Inflammatory macrophage (primary cell): ENCODE measurements at places on chromosomes 2 and 18.

GRCh38 chr18:34221971-34222306 is 2.8 kb downstream of the NOL4 start:
- DNase-seq, result no peak

DNA sequence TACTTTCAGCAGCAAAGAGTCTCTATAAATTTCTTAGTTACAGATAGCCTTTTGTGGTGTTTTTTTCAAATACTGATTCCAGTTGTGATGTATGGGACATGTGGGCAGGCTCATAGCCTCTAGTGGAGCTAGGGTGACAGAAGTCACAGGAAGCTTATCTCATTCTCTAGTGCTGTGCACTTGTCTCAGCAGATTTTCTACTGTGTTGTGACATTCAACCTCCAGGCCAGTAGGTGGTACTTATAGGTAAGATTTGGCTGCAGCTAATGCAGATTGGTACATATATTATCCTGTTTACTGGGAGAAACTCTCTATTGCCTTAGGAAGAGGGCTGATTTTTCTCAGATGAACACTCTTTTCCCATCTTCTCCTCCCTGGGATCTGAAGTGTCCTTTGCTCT is 176.2 kb downstream of the CALCRL start:
- no peak for DNase-seq

- no peak for DNase-seq
Measured at GRCh38 chr2:24730481-24730880, 62.7 kb downstream of the PTRHD1 start.

- no peak for DNase-seq
Measured at GRCh38 chr2:68344031-68344430, 21.1 kb upstream of the PLEK start.

DNA sequence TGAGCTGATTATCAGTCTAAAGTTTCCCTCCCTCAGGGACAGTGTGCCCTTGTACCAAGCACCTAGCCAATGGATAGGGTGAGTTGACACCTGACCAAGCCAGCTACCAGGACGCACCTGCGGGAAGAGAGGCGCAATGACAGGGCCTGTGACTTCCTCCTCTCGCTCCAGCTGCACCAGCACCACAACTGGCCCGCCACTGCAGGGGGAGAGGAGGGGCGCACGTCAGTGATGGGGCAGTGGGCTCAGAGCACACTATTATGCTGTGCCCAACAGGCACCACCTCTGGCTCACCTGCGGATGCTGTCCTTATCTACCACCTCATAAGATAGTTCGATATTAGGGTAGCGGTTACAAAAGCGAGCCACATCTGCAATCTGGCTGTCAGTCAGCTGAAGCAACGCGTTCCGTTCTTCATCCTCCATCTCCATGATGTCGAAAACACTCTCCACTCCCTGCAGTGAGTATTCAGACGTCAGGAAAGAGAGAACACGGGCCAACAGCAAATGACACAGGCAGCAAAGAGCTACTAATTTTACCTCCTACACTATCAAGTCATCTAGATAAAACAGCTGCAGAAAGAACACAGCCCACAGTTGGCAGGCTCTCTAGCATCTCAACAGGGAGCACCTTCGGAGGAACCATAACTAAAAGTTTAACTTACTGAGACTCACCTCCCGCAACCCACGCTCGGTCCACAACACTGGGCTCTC is 10.9 kb downstream of the CIAO1 start:
- DNase-seq, result no peak

- no peak for DNase-seq
Measured at GRCh38 chr2:97731274-97732020, 18.1 kb downstream of the ZAP70 start.

DNA sequence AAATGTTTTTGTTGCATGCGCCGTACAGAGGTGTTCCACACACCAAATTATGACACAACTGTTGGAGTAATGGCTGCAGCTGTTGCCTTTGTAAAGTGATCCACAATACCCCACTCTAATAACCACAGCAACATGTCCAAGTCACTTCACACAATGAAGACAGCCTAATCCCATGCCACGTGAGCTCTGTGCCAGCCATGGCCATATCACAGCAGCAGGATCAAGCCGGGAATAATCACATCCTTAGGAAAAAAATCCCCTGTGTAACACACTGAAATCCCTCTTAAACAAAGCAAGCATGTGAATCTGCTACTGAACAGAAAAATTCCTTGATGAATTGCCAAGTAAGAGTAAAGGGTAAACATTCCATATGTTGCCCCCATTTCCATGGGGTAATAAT is 179.5 kb upstream of the PARD3B start:
- DNase-seq, result no peak

DNA sequence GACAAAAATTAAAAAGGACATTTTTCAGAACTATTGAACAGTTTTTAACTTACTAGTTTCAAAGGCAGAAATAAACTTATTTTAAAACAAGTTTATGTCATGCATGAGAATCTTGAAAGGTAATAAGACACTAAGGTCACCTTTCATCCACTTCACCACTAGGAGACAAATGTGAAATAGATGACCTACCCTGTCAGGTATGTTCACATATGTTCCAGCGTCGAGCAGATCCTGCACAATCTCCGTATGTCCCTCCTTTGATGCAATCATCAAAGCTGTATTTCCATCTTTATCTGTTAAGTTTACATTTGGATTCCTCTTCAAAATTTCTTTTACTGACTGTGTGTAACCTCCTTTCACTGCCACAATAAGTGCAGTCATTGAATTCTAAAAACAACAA is 34.7 kb downstream of the KIDINS220 start:
- DNase-seq, result no peak

- no peak for DNase-seq
Measured at GRCh38 chr2:23905155-23905554, 21.8 kb downstream of the ATAD2B start.

GRCh38 chr2:19649142-19649541 is 252.6 kb downstream of the TTC32 start:
- no peak for DNase-seq

GRCh38 chr2:225104971-225105370 is 62.7 kb upstream of the DOCK10 start:
- no peak for DNase-seq

DNA sequence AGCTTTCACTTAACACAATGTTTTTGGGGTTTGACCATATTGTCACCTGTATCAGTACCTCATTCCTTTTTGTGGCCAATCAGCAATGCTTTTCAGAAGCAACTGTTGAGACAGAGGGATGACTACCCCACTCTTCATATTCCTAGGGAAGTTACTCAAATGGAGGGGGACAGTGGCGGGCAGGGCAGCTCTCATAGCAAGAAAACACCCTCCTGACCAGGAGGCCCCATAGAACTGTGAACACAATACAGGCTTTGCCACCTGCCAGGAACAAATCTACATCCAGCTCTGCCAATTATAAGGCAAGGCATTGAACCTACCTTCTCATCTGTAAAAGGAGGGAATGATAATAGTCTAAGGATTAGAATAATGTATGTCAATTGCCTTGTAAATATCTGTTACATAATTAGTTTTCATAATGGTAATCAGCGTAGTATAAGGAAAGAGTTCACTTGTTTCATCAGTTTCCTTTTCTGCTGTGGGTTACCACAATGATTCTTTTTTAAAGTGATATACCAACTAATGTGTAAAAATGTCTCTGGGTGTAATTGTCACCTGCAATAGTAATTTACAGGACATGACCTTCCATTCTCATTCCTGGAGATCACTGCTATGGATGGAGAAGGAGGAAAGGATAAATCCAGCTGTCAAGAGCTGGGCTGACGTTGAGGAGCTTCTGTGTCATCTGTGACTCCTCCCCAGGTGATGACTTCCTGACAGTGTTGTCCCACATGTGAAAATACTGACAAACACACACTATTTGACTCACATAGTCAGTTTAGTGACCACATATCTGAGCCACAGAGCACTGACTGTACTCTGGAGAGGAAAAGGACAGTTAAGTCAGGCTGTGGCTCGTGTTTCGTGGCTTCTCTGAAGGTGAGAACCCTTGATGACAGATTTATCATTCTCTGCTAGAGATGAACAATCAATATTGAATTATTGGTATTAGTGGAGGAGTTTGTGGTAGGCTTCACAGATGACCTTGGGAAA is 13.5 kb downstream of the ALPK2 start:
- DNase-seq, result no peak

DNA sequence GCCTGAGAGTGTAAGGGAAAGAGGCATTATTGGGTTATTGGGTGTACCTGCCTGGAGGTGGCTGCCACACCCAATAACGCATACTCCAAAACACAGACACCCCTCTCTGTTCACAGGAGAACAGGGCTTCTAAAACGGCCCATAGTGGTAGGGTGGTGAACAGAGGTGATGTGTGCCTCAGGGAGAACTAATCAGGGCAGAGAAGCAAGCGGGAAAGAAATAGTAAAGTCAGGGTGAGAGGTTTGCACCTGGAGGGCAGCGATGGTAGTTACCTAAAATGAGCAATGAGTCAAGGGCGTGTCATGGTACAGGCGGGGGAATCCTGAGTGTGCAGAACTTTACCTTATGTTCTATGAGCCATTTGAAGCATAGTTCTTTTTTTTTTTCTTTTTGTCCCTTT is 21.6 kb upstream of the VPS4B start:
- DNase-seq, result no peak

- DNase-seq, result no peak
Measured at GRCh38 chr2:163692611-163693482, 43.0 kb downstream of the FIGN start.

DNA sequence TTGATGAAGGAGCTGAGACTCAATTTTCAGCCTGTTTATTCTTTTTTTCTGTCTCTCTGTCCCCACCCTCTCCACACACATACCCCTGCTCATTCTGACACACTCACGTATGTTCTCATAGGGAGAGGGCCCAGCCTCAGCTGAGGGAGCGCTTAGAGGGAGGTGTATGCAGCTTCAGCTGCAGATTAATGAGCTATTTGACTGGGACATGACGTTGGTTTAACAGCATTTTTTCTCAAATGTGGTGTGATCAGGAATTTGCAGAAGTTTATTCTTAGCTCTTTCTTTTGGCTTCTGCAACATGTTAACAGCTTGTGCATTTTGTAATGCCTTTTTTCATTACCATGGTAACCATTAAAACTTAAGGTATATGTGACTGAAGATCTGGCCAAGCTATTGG is 1547.1 kb upstream of the PIK3C3 start:
- no peak for DNase-seq

GRCh38 chr2:20447437-20448245 is 767 bp downstream of the RHOB start:
- DNase-seq, result peak; percentile 59

- DNase-seq, result no peak
Measured at GRCh38 chr2:125364192-125364983, 1291.6 kb upstream of the GYPC start.

DNA sequence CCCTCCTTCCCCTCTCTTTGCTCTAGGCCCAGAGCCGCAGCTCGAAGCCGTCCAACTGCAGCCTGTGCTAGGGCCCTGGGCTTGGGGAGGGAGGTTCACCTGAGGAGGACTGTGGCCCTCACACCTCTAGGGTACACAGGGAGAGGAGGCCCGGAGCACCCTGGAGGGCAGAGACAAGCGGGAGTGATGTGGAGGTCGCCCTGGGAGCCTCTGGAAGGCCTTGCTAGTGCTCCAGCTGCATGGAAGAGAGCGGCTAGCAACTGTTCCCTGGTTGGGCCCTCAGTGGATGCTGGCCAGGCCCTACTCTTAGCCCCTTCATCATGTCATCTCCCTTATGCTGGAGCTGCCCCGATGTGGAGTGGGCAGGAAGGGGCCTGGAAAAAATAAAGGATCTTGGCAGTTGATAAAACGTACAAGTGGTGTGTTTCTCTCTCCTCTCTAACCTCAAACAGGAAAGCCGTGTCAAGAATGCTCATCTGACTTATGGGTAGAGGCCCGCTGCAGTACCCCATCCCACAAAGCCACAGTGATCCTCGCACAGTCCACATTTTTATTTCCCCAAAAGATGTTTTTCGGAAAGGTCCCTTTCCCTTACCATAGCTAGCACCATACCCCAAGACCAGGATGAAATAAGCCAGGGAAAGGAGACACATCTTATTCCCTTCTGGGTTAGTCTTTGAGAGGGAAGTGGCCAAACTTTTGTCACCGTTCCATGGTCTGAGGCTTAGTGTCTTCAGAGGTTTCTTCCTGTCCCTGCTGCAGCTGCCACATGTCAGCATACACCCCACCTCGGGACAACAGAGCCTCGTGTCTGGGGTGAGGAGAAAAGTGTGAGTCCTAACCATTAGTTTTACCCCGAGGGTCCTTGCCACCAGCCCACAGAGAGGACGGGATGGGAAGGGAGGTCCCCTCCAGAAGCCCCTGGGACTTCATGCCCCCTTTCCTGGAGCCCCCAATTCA is 2.9 kb downstream of the ZFAND2B start:
- DNase-seq, result no peak

GRCh38 chr2:26605195-26605998 is 35.8 kb downstream of the CIB4 start:
- peak; percentile 55 for DNase-seq

GRCh38 chr2:17555150-17555549 is 14.7 kb downstream of the VSNL1 start:
- no peak for DNase-seq

DNA sequence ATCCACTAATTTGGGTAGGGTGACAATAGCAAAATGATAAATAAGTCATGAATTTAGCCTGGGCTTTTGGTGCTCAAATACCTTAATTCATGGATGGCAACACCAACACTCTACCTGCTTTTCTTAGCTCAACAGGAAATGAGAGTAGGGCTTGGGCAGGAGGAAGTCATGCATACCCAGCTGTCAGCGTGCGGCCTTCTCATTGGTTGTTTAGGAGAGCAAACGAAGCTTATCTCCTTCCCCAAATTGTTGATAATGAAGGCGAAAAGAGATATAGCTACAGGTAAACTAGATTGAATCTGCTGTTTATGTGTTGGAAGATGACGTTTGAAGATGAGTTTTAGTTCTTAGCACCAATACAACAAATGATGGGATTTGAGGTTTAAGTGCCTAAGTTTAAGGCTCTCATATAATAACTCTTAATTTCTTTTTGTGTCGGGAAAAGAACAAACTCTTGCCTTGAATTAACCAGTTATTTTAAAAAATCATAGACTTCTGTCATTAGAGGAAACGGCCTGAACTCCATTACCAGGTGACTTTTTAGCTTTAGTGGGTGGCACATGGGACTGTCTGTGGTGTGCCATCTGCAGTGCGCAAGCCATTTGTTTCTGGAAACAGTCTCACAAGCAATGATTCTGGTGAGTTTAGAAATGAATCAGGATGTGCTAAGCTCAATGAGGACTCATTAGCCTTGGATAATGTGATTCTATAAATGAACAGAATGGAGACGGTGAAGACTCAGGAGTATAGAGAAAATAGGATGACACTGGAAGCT is 19.8 kb downstream of the MAP4K4 start:
- no peak for DNase-seq

- peak; percentile 58 for DNase-seq
Measured at GRCh38 chr18:24273596-24273995, 124.0 kb downstream of the OSBPL1A start.

DNA sequence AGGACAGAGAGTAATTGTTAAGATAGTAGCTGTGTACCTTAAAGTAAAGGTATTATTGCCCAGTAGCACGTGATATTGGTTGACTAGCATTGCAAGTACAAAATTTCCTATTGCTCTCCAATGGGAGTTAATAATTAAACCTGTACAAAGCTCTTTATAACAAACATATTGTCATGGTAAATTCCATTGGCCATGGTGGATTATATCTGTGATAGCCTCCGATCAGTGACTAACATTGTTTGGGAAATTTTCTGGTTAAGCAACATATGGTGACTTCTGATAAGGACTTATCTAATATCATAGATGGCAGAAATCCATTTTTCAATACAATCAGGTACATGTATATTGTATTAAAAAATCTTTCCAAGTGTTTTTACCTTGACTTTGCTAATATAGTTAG is 360.8 kb downstream of the DCC start:
- no peak for DNase-seq
